ENCODE measurements at places on chromosomes 6 and 20.
A peak's percentile ranks its signal among the peaks of the same experiment; 100 is the strongest.

DNA sequence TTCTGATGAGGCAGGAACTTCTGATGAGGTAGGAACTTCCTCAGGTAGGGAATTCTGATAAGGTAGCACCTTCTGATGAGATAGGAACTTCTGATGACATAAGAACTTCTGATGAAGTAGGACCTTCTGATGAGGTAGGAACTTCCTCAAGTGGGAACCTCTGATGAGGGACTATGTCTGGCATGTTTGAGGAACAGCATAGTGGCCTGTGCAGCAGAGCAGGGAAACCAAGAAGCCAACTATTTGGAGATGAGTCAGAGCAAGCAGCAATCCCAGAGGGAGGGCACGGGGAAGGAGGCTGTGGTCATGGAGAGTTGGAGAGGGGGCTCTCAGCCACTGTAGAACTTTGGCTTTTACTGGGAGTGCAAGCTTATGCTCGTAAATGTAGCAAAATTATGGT, 132.4 kb downstream of the CFAP61 start:
- no peak for DNase-seq

DNA sequence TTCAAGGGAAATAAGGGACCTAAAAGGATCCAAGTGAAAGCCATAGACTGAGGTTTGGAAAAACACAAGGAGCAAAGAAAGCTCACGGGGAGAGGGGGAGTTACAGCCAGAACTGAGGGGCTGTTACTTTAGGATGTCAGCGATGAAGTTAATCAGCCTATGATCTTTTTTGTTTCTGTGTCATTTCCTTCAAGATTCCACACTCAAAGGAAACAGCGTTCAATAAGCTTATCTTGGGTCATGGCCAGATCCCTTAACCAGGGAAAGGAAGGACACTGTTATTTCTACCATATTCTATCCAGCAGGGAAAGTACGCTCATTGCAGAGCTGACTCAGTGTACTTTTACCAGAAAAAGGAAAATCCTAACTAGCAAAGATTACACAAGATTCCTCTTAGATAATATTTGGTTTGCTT, 132.8 kb downstream of the PFDN4 start:
- DNase-seq, result peak; percentile 51

DNA sequence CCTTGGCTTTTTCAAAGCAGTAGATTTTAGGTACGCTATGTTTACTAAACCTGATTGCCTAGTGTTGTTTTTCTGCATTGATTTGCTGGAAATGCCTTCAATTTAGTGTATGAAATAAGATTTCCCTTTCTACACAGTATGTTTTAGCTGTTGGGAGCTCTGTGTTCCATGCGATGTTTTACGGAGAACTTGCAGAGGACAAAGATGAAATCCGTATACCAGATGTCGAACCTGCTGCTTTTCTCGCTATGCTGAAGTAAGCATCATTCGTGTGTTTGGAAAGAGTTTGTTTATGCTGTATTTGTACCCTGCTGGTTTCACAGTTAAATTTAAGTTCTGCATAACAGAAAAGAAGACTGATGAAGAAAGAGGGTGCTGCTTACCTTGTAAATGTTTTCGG, 1.9 kb downstream of the BTBD3 start:
- DNase-seq, result no peak

DNA sequence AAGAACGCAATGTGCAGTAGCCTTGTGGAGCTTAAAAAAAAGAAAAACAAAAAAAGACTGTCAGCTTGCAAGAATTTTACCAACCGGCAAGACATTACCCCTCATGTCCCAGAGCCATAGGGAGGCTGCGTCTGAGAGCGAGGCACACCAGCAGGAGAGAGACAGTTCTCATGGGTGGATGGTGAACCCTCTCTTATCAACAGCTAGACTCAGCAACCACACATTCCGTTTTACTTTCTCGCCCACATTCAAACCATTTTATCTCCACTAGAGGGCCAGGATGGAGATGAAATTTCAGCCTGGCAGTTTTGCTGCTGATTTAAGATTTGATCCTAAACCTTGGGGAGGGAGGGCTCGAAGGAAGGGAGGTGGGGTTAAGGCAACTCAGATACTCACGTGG, 247.0 kb downstream of the ATXN1 start:
- peak; percentile 45 for DNase-seq

- peak; percentile 85 for DNase-seq
Observed at GRCh38 chr6:129598244-129599187, 111.5 kb downstream of the ARHGAP18 start.

DNA sequence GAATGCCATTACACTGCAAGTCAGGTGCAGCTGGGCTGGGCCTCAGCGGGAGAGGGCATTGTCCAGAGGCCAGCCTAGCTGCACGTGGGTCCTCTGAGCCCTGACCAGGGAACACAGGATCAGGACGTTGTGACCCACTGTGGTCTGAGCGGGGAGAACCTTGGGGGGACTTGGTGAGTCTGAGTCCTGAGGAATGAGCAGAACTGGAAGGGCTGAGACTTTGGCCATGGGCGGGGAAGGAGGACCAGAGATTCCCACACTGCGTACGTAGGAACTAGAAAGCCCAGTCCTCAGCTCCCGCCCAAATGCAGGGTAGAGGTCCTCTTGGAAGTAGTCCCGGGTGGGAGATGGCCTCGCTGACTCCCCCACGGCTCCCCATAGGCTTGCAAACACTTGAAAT, 42.5 kb downstream of the GABRR2 start:
- DNase-seq, result no peak

GRCh38 chr6:132479131-132479530, 33.8 kb downstream of the STX7 start:
- DNase-seq, result no peak

DNA sequence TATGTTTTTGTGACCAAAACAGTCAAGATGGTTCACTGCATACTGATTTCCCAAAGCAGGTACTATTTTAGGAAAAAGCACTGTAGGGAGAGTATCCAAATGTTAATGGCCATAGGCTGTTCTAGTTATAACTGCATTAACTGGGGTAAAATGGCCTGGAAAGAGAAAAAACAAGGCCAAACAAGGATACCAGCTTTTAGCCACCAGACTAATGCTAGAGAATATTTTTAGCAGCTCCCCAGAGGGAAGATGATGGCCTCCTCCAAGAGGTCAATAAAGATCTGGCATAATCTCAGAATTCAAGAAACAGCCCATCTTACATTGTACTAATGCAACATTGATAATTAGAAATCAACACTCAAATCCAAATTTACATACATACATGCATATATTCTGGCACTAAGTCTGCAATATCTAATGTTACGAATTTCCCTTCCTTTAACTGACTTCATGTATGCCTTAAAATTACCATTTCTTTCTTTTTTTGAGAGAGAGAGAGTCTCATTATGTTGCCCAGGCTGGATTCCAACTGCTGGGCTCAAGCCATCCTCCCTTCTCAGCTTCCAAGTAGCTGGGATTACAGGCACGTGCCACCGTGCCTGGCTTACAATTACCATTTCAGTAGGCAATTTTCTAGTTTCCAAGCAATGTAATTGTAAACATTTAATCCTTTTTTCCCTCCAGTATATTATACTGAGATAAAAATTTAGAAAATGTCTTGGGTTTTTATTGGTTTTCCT, 9.3 kb downstream of the COX7A2 start:
- no peak for DNase-seq

DNA sequence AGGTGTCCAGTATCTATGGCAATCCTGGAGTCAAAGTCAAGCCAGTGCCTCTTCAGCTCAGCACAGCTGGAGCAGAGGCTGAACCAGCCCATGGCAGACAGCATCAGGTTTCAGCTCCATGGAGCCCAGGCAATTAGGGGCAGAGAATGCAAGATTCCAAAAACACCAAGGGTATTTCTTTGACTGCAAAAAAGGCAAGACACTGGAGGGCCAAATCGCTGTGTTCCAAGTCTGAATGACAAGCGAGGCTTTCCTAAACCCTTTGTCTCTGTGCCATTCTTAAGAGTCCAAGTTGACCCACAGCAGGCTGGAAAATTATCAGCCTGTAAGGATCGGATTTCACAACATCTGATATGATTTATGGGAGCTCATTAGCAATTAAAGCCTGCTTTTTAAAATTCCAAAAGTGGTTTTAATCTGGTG, 49.7 kb upstream of the TGM3 start:
- DNase-seq, result no peak

DNA sequence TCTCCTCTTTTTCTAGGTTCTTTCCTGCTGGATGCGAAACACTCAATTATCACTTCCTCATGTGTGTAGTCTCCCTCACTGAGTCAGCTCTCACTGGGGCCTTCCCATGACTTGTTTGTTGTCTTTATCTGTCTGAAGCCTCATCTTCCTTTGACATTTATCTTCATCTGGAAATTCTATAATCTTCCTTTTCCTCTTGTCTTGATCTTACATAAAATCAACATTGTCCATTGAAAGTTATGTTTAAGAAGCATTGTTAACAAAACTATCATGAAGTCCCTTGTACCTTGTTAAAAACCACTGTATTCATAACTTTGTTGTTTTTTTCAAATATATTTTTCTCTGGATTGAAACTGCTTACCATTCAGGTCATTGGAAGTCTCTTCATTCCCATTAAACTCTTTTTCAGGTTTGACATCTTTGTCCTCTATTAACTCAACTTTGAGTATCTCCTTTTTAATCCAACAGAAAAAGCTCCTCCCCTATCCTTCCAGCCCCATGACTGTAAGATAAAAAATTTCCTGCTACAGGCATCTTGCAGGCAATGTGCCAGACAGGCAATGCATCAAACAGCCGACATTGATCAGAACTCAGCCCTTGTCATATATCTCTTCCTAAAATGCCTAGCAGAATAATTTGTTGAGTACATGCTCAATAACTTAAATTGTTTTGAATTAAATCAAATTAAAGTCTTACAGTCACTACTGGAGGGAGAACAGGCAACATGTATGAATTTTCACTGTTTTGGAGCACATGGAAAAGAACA, 34.8 kb downstream of the MYLIP start:
- DNase-seq, result no peak

DNA sequence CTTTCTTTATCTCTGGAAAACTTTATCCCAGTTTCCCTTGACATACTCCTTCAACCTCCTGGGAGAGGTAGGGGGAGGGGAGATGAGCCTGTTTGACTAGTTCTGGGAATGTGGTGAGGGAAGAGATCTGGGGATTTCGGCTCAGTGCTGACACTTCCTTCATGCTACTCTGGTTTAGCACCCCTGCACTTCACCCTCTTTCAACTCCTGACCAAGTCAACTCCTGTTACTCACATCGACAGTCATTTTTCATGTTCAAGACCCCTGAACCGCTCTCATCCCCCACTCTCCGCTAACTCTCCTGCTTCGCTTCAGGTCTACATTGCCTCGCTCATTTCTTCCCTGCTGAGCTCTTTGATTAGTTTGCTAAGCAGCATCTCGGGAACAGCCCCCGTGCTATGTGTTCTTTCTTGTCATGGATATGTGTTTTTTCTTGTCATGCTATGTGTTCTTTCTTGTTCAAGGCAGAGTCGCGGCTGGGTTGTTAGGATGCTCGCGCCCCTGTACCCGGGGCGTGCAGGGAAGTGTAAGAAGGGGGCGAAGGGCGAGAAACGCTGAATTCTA, 16.6 kb upstream of the TRIM27 start:
- peak; percentile 87 for DNase-seq

DNA sequence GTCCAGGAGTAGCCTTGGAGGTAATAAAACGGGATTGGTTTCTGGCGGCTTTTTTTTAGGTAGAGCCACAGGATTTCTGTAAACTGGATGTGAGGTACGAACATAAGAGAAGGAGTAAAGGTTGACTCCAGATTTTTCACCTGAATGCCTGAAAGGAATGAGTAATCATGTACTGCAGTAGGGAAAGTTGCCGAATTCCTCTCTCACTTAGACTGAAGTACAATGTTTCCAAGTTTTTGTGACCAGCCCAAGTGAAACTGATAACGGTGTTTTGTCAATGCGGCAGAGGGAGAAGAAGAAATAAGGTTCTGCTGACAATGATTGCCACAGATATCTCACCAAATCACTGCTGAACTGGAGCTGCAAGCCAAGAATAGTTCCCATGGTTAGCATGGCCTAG, 75.0 kb downstream of the VTA1 start:
- DNase-seq, result no peak

DNA sequence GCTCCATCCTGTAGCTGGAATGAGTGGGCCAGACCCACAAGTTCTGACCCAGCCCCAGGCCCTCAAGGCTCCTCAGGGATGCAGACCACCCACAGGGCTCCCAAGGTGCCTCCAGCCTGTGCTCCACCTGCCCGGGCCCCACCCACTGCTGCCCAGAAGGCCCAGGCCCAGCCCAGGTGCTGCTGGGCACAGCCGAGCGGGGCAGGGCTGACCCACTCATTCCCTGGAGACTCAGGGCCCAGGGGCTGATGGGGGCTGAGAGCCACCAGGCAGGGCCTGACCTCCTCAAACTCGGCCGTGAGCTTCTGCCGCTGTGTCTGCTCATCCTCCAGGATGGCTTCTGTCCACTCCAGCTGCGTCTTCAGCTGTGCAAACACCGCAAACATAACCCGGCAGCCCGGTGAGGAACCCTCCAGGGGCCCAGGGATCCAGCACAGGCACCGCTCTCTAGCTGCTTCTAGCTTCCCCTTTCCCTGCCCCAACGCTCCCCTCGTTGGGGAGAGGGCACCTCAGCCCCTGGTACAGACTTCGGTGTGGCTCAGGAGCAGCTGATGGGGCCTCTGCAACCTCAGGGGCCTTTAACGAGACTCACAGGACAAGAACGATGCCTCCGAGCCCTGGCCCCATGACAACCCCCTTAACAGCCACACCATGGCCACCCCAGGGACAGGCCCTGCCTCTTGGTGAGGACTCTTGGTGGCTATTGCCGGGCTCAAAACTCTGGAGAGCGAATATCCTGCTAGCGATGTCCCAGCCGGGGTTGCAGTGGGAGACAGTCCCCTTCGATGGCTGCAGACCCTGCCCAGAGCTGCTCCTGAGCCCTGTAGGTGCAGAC, 46.0 kb downstream of the DSTN start:
- no peak for DNase-seq

DNA sequence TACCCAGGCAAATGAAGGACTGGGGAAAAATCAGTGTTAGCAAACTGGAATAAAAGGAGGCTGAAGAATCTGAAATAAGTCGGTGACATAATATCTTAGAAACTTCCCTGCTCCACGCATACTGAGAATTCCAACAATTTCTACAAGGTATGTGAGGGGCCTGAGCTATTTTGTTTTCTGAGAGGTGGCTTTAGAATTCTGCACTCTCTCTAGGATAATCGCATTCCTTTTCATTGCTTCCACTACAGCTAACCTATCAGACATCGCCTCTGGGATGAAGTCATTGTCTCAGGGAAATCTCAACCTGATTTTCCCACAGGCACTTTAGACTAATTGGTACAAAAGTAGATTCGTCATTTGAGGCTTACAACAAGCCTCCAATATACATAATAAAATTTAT, 740.8 kb downstream of the PHF3 start:
- no peak for DNase-seq
